Pancreas (tissue), 10 donors: ENCODE measurements at places on chromosomes 7 and 10.

GRCh38 chr10:69696073-69696731 lies 66.2 kb downstream of the FAM241B start:
- no peak for DNase-seq

DNA sequence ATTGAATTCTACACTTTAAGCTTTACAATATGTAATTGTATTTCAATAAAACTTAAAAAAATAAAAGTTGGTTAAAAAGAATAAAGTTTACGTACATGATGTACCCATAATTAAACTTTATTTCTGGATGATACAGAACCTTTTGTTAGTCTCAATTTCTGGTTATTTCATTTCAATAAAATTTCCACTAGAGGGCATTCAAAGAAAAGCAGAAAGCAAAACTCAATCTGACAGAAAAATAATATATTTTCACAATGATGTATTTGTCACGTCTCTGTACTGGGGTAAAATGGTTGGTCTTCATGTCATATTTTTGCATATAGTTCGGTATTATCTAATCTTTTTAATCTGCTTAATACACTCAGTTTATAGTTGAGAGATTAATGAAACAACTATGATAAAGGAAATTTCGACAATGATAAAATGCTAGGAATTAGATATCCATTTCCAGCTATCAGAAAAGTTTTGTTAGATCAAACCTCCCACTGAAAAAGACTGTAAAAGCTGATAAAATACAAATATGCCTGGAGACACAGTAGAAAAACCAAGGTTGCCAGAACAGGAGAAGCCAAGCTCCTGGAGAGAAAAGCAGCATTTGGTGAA lies 27.4 kb downstream of the ASZ1 start:
- no peak for DNase-seq

GRCh38 chr10:3789621-3790020 lies 4.6 kb upstream of the KLF6 start:
- DNase-seq: no peak

DNA sequence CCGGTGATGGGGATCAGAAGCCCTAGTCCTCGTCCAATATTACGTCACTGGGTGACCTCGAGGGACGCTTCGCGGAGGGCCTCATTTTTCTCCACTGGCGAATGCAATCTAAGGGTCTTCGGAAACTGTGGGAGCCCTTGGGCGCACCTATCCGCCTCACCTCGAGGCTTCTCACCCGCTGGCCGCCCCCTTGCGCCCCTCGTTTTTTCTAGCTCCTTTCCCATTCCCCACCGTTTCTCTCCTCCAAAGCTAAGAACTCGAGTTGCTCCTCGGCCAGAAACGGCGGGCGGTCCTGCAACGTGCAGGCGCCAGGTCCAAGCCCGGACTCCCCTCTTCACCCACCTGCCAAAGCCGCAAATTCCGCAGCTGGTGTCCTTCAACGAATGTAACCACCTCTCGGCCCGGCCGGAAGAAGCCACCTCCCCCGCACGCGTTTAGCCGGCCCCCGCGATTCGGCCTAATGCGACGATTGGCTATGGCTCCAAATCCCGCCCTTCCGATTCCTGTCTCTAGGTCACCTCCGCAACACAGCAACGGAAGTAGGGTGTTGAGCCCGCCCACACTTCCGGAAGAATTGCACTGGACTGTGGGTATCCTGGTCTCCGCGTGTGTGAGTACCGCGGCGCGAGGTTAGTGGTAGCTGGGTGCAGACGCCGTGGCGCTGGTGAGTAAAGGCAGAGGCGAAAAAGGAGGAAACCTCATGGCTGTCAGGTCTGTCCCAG lies at the start of the genes ATP5MK and PDCD11:
Gene ATP5MK, minus strand, starts transcription at position 409 of the 722 bp plus-strand sequence. CDS start 4,018 bp downstream, outside the sequence.
Gene PDCD11, plus strand, starts transcription at position 560 of the 722 bp plus-strand sequence. CDS start 1,801 bp downstream, outside the sequence.
- DNase-seq: peak; percentile 98

GRCh38 chr10:77398558-77398957 lies 239.1 kb downstream of the KCNMA1 start:
- DNase-seq: no peak

- DNase-seq: no peak
Measured at GRCh38 chr7:158811461-158811860, 17.8 kb downstream of the ESYT2 start.

DNA sequence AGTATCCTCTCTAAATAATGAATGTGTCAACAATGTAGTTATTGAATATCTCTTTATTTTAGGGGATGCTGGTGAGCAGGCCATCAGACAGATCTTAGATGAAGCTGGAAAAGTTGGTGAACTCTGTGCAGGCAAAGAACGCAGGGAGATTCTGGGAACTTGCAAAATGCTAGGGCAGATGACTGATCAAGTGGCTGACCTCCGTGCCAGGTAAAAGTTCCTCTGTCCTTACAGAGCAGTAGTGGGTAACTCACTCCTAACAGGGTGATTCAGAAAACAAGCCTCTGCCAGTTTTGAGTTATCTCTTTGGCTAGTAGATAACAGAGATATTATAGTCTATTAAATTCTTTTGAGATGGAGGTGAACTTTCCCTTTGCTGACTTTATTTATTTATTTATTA lies 67.3 kb downstream of the AP3M1 start:
- no peak for DNase-seq

GRCh38 chr7:51315393-51316261 lies 982 bp downstream of the COBL start:
- DNase-seq: peak; percentile 58

DNA sequence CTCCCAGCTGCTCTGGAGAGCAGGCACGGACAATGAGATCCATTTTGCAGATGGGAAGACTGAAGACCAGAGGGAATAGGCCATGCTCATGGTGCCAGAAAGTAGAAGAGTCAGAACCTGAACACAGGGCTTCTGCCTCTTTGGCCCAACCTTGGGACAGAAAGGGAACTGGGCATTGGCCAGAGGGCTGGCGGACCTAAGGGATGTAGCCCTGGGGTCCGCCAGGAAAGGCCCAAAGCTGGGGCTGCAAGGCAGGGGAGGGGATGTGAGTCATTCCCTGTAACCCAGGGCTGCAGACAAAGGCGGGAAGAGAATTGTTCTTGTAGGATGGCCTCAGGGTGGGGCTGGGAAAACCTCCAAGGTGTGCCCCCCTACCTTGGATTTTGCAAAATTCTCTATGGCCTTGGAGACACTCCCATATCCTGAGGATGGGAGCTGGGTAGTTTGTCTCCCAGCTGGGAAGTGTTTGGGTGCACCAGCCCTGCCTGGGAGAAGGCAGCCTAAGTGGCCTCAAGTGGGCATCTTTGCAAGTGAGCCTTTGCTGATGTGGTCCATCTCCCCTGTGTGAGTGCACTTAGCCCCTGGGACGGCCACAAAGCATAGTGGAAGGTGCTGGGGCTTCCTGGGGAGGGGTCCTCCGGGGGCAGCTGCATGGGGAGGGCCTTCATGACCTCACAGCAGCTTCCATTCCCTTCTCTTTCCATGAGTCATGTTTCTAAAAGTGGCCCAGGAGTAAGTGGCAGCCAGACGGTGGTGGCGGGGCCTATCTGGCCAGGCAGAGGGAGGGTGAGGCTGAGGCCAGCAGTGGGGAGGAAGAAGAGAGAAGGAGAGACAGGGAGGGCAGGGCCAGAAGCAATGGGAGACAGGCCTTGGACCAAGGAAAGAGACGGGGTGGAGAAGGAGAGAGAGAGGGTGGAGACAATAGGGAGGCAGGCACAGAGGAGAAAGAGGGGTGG lies 9.2 kb downstream of the AQP1 start:
- DNase-seq: peak; percentile 9

DNA sequence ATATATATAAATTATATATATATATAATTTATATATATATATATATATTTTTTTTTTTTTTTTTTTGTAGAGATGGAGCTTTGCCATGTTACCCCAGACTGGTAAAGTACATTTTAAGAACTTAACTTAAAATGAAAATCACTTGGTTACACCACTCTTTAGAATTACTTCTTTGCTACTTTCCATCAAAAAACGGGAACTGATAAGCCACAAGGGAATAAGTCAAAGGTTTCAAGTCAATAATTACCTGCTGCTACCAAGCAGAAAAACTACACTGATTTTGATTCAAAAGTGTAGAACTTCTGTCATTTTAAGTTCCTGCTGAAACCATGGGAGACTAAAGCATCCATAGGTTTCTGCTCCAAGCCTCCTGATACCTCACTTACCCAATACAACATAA lies 12.2 kb downstream of the PPA1 start:
- DNase-seq: no peak

DNA sequence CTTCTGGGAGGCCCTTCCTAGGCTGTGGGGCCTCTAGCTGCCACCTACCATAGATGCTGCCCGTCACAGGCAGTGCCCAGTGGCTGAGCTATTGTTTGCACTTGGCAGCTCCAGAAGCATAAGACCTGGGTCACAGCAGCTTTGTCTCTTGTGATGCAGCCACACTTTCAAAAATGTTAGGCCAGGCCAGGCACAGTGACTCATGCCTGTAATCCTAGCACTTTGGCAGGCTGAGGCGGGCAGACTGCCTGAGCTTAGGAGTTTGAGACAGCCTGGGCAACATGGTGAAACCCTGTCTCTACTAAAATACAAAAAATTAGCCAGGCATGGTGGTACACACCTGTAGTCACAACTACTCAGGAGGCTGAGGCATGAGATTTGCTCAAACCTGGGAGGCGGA lies 9.5 kb upstream of the KAZALD1 start:
- no peak for DNase-seq

DNA sequence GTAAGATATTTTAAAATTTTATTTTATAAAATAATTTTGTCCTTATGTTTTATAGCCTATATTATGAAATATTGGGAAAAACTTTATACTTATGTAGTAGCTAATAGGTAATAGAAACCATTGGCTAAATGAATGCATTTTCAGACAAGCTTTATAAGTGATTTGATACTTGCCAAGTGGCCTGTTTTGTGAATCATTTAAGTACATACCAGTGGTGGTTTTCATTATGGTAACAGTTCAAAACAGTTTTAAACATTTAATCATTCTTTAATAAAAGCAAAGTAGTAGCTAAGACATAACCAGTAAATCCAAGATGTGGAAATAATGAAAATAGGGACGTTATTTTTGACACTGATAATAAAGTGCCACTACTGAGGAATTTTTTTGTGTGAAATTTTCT lies 182.2 kb downstream of the PHF14 start:
- DNase-seq: no peak

GRCh38 chr7:103705542-103705941 lies 259.5 kb upstream of the SLC26A5 start:
- no peak for DNase-seq

DNA sequence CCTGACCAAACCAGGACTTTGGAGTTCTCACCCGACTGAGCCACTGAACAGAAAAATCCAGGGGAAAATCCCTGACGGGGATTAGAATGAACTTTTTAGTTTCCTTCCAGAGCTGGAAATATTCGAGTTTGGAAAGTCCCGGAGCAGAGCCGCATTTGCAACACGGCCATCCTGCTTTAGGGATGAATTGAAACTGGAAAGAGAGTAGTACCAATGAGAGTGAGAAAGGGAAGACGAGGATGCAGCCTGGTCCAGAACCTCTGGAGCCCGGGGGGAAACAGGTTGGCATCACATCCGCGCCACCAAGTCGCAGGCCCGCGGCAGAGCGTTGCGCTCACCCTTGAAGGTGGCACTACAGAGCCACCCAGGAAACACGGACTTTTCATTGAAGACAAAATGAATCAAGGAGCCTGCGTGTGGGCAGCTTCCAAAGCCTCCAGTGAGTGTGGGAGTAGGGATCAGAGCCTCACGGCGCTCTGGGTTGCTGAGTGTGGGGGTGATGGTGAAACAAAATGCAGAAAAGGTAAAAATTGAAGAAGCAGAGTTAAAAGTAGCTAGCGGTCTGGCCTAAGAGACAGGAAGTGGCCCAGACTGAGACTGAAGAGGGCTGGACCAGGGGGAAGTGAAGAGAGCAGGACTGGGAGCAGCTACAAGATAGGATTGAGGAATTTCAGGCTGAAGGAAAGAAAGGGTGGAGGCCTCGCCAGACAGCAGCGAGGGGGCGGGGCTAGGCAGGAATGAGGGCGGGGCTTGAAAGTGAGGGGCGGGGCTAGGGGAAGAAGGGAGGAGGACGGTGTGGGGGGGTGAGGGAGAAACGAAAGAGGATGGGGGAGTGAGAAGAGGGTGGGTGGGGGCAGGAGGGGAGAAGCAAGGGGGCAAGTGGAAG lies 1.8 kb downstream of the SMURF1 start:
- peak; percentile 43 for DNase-seq

DNA sequence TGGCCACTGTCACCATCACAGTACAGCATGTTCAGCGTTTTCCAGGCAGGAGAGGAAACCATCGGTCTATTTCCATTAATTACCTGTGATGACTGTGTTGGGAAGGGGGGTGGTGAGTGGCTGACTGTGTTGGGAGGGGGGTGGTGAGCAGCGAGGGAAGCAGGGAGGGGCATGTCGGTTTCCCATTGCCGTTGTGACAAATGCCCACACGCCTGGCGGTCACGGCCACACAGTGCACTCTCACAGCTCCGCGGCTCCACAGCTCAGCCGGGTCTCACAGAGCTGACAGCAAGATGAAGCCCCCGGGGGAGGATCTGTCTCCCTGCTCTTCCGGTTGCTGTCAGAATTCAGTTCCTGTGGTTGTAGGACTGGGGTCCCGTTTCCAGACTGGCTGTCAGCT lies 39.0 kb downstream of the AP5Z1 start:
- DNase-seq: no peak

DNA sequence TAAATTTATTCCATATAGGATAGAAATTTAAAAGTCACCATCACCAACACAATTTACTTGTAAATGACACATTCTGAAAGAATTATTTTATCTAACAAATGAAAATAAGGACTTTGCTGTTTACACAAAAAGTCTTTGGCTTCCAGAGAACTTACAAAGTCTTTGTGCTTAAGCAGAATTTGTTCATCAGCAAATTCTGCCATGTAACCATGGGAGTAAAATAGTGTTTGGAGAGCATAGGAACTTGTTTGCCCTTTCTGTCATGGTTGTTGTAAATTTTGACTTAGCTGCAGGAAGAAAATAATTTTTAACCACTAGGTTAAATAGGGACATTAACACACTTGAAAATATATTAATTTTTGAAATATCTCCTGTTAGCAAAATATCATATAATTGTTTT lies 15.2 kb downstream of the FGL2 start:
- DNase-seq: no peak

GRCh38 chr7:121085922-121086321 lies 97.4 kb downstream of the CPED1 start:
- DNase-seq: no peak

DNA sequence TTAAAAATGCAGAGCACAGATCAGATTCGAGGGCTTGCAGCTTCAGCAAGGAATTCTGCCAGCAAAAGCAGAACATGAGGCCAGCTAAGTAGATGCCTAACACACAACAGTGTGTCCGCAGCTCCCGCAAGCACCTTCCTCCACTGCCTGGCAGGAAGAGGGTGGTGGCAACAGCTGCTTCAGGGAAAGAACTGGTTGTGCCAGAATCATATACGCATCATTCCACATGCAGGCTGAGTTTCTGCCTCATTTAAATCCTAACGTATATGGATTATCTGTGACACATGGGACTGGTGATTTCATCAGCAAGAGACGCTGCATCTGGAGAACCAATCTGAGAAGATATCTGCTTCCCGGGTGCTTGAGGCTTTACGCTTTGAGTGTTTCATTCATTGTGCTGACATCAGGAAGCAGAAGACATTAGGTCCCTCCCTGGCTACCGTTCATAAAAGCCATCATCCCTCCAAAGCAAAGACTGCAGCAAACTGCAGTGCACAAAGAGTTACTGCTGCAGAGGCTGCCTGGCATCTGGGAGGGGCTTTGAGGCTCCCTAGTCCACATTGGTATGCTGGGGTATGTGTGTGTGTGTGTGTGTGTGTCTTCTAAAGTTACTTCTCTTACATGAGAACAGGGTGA lies 78.8 kb downstream of the FAM13C start:
- no peak for DNase-seq
